AG04449 (cell line): ENCODE measurements at places on chromosomes 11 and 22.

GRCh38 chr22:45515676-45516075, 13.0 kb downstream of the FBLN1 start:
- DNase-seq, result no peak

DNA sequence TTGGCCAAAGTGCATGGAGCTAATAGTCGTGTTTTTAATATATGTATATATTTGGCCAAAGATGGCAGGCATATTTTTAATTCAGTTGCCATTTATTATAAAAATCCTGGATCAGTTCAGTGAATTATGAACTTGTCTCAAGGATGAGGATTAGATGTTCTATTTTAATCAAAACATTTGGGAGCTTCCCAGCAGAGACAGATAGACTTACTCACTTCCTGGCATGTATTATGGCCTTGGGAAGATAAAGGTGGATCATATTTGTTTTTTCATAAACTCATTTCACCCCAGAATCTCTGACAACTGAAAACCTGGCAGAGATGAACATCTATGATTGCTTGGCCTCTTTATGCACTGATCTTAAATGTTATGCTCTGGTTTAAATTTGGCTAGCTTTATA, 148.8 kb downstream of the NCAM1 start:
- no peak for DNase-seq

- DNase-seq, result no peak
Observed at GRCh38 chr11:113271551-113272245, 42.7 kb upstream of the TTC12 start.

GRCh38 chr11:72123117-72123653, 10.7 kb upstream of the ANAPC15 start:
- DNase-seq, result no peak

DNA sequence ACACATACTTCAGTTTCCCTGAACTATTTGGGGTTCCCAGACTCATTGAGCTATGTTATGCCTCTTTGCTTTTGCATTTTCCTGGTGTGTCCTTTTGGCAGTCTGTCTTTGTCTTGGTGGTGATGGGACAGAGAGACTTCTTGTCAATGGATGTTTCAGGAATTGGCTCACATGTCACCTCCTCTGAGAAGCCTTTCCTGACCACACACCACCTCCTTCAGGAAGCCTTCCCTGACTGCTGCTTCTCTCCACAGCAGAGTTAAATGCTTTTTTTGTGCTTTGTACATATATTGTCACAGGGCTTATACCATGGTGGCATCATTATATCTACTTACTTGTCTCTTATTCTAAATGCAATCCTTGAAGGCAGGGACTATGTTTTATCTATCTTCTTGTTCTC, 28.5 kb upstream of the ELF5 start:
- DNase-seq, result no peak

DNA sequence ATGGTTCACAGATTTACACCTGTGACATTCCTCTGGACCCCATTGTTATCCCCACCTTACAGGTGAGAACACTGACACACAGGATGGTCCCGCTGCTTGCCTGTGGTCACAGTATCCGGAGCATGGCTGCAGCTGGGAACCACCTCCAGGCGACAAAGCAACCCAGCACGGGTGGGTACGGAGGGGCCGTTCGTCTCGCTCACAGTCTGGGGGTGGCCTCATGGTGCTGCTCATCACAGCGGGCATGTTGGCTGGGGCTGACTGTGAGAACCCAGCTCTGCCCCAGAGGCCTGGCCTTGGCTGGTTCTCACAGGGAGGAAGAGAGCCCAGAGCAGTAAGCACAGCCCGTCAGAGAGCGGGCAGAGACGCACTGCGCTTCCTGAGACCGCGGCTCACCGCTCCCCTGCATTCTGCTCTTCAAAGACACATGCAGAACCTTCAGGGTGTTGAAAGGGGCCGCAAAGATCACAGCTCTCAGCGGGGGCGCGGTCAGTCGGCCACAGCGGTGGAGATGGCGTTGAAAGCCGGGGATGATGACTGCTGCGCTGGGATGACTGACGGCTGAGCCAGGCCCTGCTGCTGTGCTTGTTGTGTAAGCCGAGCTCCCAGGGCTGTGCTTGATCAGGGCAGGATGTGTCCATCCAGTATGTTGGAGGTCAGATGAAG, 423.0 kb downstream of the BRD1 start:
- DNase-seq, result no peak

GRCh38 chr11:65485920-65486219, 13.0 kb upstream of the MALAT1 start:
- no peak for DNase-seq

GRCh38 chr22:26888887-26889286, 231.5 kb downstream of the MIAT start:
- no peak for DNase-seq

GRCh38 chr11:75441804-75442132, 8.8 kb upstream of the KLHL35 start:
- DNase-seq, result no peak

DNA sequence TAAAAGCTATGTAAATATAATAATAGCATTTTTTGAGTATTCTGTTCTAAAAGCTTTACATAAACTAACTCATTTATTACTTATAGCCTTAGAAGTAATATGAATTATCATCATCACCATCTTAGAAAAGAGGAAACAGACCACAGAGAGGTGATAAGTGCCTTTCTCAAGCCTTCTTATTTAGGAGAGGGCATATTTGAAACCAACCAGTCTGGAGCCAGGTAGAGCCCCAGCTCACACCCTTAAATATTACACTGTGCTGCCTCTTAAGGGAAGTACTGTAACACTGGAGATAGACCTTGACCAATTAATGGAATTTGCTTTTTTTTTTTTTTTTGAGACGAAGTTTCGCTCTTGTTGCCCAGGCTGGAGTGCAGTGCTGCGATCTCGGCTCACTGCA, 2.3 kb downstream of the BCO2 start:
- DNase-seq, result no peak

DNA sequence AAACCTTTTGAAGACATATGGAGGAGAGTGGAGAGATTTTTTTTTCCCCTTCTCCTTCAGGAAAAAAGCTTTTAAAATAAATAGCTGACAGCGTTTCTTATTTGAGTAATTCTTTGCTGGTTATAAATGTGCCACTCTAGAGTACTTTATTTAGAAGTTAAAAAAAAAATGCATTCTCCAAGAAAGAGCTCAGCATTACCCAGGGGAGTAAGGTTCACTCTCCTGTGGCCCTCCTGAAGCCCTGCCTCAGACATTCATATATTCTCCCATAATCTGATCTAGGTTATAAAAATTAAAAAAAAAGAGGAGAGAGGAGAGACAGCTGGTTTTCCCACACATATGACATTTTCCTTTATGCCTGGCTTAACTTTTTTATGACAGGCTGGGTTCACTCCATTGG, 545.2 kb upstream of the CADM1 start:
- DNase-seq, result no peak

DNA sequence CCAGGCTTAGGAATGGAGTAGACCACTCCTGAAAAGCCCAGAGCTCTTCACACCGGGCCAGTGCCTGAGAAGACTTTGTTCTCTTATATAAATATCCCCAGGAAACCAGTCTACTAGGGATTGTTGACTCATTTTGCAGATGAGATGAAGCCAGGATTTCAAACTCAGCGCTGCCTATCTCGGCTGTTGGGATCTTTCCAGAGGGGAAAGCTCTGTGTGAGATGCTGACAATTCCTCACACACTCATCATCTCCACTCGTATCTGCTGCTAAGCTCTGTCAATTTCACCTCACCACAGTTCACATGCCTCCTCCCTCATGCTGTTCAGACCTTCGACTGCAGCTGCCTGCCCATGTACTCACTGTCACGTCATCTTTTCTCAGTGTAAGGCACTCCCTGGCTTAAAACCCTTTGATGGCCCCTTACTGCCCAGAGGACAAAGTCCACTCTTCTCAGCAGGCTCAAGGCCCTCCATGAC, 12.5 kb downstream of the USH1C start:
- no peak for DNase-seq

- no peak for DNase-seq
Observed at GRCh38 chr22:40006641-40007040, 11.9 kb downstream of the FAM83F start.

GRCh38 chr22:23222793-23223568, 42.7 kb downstream of the BCR start:
- no peak for DNase-seq

DNA sequence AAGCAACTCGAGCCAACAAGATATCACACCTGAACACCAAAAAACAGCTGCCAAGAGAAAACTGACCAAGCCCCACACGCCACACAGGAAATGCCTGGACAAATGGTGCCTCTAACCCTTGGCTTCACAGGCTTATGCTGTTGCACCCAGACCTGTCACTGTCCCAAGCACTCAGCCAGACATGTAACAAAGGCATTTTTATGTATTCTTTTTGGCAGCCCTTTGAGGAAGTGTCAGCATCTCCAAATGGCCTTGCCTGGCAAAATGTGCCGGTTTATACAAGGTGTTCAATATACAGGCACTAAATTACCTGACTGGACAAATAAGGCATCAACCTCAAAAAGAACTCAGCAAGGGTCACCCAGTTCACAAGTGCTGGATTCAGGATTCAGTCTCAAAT, 6.1 kb downstream of the HDHD5 start:
- DNase-seq, result no peak

GRCh38 chr11:86933891-86934581, 21.2 kb downstream of the FZD4 start:
- DNase-seq, result no peak

- DNase-seq, result no peak
Observed at GRCh38 chr11:44780940-44781631, 54.3 kb downstream of the TSPAN18 start.

- DNase-seq, result no peak
Observed at GRCh38 chr22:27314276-27314807, 487.2 kb downstream of the MN1 start.

- DNase-seq, result no peak
Observed at GRCh38 chr11:38766796-38767195, 2168.8 kb upstream of the RAG2 start.

DNA sequence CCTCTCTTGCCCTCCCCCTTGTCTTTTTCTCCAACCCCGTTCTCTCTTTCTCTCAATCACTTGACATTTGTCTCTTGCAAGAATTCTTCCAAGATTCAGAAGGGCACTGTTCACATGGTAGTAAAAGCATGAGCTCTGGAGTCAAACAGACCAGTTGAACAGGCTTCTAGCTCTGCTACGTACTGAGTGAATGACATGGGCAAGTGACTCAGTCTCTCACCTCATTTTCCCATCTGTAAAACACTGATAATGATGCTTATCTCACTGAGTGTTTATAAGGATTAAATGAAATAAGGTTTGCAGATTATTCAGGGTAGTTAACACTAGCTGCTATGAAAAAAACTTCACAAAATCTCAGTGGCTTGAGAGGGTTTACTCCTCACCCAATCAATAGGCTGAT, 5.9 kb upstream of the IL10RA start:
- no peak for DNase-seq

GRCh38 chr22:40805239-40805638, 13.9 kb downstream of the SLC25A17 start:
- DNase-seq, result no peak

- DNase-seq, result no peak
Observed at GRCh38 chr11:10622108-10622507, 53.6 kb upstream of the LYVE1 start.

DNA sequence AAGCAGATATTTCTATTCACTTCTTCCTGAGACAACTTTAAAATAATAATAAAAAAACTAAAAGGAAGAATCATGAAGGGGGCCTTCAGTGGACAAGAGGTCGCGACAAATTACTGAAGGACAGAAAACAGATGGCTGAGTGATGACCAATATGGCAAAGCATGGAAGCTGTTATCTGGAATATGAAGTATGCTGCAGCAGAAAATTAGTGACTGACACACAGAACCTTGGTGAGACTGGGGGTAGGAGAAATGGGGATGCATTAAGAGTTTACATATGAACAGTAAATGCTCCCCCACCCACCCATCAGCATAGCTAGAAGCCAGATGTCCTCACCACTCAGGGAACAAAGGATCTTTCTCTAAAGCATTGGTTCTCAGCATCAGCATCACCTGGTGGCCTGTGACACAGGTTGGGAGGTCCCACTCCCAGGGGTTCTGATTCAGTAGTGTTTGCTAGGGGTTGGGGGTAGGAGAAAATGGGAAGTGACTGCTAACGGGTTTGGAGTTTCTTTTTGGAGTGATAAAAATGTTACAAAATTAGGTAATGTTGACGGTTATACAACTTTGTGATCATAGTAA, 59.7 kb downstream of the NARS2 start:
- DNase-seq, result no peak

DNA sequence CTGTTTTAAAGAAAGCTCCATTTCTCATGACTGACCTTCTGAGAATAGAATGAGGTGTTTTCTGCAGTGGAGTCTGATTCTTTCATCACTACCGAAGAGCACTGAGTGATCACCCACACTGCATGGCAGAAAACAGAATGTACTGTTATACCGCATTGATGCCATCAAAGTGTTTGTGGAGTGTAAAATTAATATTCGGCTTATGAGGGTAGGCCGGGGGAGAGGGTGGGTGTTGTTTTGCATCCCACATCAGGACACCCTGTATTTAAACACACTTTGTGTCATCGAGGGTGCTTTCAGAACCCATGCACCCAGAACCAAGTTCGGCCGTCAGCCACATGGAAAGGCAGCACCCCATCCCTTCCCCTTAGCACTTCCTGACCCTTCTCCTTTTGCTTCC, 41.3 kb upstream of the ETS1 start:
- no peak for DNase-seq

DNA sequence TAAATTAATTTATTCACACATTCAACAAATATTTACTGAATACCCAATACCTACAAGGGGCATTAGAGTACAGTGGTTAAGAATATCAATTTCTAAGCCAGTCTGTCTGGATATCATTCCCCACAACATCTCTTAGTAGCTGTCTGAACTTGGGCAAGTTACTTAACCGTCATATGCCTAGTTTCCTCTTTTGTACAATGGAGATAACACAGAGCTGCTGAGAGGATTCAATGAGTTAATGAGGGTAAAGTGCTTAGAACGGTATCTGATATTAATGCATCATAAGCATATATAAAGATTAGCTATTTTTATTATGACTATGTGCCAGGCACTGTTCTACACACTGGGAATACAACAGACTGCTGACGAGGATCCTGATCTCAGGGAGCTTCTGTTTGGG, 116.4 kb downstream of the APOL5 start:
- no peak for DNase-seq

DNA sequence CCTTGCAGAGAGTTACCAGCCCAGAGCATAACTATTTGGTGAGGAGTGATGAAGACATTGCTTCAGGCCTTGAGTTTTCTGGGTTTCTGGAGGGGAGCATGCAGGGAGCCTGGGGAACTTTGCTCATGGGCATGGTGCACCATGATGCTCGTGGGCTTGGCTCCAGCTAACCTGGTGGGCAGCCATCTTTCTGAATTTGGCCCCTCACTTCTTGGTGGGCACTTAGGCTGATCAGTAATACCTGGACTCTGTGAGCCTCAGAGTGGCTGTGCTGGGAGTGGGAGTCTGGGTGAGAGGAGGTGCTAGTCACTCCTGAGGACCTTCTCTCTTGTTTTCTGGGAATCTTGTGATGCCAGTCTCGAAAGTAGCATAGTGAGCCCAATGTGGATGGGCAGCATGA, 30.6 kb downstream of the AMPD3 start:
- no peak for DNase-seq

DNA sequence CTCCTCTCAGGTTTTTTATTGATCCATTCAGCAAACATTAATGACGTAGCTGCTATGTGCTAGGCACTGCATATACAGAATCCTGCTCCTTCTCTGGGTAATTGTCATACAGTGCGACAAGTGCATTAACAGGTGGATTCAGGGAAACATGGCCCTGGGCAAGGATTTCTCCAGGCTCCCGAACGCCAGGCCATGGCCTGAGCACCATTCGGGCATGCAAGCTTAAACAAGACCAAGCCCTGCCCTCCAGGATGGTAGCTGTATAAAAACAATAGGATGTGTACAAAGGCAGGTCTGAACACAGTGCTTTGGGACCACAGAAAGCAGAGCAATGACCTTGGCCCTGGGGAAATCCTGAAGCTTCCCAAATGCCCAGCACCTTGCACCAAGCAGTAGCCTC, 9.1 kb upstream of the SYT7 start:
- DNase-seq, result no peak
